Natural killer cell (primary cell): ENCODE measurements at places on chromosomes 4 and X. TPM values are rescaled to one million over a fixed set of nuclear protein-coding genes. Genes with fewer than 3 reads are reported as not detected.

GRCh38 chrX:3815896-3816664, 102.6 kb upstream of the PRKX start:
- DNase-seq: peak; percentile 23

GRCh38 chr4:135316266-135316779, 1114.7 kb upstream of the PABPC4L start:
- DNase-seq: no peak

Gene AKAP14
- not detected for total RNA-seq

- no peak for DNase-seq
These were observed 129.7 kb upstream of the EDNRA start for GRCh38 chr4:147351083-147351787.

GRCh38 chr4:70614184-70614555, 14.4 kb upstream of the ENAM start:
- no peak for DNase-seq
